ENCODE measurements at places on chromosomes 6 and 20.

DNA sequence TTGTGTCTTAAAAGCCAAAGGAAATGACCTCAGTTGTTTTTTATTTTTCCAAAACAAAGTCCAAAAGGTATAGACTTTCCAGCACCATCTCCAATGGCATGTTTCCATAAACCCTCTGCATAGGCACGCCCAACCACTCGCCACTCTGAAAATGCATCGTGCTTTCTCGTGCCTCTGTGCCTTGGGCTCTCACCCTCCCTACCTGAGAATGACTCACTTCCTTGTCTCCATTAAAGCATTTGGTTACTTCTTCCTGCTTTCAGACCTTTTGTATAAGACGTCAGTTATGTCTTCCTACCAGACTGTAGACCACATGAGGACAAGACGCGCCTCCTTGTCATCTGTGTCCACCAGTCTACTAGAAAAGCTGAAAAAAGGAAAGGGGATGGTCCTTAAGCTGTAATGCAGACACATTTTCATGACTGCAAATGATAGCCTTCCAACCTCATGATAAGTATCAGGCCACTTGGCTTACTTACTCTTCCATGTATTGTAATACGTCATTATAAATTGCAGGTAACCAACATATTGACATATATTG lies 61.2 kb upstream of the CDYL start:
- no peak for DNase-seq

DNA sequence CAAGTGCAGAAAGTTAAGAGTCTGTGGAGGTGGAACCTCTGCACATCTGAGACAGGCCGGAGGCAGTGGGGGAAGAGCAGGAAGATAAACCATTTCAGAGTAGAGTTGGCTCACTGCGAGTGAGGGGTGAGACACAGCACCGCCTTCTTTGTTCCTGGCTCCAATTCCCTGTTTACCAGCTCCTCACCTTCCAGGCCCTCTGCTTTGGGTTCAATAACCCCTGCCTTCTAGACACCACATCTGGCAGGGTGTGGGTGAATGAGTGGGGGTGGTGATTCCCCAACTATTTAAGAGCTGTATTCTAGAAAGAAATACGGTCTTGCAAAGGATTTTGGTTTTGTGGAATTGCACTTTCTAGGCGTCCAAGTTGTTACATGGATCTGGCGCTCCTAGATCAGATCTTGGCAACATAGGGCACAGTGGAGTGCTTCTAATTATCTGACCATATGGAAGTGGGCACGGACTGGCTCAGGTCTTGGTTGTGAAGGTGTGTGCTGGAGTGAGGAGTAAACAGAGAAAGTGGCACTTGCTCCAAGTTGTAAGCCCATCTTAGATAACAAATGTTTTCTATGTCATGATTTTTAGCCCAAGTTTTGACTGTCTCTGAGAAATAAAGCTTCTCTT lies 141.6 kb upstream of the NRN1 start:
- no peak for DNase-seq

- no peak for DNase-seq
Observed at GRCh38 chr6:25278261-25278913, 787 bp upstream of the CARMIL1 start.

DNA sequence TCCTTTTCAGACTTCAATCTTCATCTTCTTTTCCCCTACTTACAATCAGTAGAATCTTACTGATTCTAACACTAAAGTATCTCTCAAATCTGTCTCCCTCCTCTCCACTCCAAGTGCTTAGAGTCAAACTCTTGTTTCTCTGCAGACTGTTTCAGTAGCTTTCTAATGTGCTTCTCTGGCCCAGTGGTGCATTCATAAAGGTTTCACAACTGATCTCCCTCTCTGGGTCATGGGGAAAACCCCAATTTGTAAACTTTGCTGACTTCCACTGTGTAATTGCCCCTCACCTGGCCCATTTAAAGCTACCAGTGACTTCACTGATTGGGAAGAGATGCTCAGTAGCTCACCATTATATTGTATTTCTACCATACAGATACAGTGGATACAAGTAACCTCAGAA lies 183.6 kb downstream of the FAXC start:
- no peak for DNase-seq

GRCh38 chr20:13430346-13431002 lies 208.3 kb downstream of the TASP1 start:
- DNase-seq, result no peak

DNA sequence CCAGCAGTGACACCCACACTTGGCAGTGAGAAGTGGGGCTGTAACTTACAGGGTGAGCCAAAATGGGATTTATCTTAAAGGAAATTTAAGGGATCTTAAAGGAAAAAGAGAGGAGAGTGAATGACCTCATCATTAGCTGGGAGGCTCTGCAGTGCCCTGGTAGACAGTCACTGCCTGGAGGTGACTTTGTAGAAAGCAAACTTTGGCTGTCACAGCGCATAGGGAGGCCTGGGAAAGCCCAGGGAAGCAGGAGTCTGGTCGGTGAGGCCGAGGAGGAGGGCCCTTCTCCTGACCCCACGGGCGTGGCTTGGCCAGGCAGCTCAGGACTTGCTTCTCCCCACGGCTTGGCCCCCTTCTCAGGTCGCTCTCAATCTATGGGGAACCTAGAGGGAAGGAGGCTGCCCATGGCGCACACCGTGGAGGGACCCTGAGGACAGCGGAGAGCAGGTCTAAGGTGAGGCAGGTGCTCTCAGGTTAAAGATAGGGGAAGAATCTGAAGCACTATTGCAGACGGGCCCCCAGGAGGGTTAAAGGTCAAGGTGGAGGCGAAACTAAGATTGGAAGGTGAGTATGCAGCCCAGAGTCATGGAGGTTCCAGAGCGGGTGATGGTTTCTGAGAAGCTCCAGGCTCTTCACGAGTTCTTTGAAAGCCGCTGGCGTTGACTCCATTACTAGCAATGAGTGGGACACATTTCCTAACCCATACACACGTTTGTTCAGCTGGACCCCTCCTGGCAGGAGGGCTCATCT lies 15.6 kb upstream of the RIPK1 start:
- DNase-seq, result no peak

- DNase-seq, result no peak
Observed at GRCh38 chr6:147903321-147903720, 394.8 kb downstream of the SAMD5 start.

- DNase-seq, result no peak
Observed at GRCh38 chr20:5550733-5551529, 199.3 kb upstream of the SHLD1 start.

- no peak for DNase-seq
Observed at GRCh38 chr6:29559524-29560287, at the start of gene UBD. Gene UBD, minus strand, starts transcription at chr6:29559732. Its CDS starts 31 bp downstream, at chr6:29559701.

- no peak for DNase-seq
Observed at GRCh38 chr20:57451795-57452661, 60.8 kb downstream of the RBM38 start.

- no peak for DNase-seq
Observed at GRCh38 chr6:148435386-148435785, 92.7 kb downstream of the SASH1 start.

DNA sequence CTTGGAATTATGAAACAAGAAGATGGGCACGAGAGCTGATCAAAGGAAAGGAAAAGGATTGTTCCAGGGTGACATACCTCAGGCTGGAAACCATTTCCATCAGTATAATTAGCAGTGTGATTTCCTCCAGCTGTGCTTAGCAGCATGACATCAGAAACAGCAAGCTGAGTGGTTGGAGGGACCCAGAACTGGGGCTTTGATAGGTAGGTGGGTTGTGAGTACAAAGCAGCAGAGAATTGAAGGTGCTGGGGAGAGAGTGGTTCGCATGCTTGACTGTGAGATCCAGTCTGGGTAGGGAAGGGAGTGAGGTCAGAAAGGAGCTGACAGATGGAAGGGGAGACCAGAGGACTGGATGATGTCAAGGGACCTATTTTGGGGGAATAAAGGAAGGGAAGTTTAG lies 90.4 kb downstream of the CD164 start:
- no peak for DNase-seq

DNA sequence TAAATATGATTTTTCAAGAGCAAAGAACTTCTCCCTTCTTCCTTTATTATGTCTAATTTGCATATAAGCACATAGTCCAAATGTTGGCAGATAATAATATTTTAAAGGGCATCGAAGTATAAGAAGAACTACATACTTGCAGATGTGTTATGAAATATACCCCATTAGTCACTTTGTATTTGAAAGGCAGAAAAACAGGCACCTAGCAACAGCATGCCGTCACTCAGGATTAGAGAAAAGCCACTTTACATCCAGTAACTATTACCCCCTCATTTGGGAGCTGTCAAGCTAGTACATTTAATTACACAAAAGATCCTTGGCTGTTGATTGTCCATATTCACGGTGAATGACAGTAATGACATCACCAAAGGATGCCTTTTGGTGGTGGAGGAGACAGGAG lies 99.3 kb upstream of the ARMC2 start:
- DNase-seq, result no peak

GRCh38 chr6:129099696-129100095 lies 216.8 kb downstream of the LAMA2 start:
- DNase-seq, result no peak

GRCh38 chr20:50930139-50930975 lies 880 bp downstream of the ADNP start:
- peak; percentile 63 for DNase-seq

DNA sequence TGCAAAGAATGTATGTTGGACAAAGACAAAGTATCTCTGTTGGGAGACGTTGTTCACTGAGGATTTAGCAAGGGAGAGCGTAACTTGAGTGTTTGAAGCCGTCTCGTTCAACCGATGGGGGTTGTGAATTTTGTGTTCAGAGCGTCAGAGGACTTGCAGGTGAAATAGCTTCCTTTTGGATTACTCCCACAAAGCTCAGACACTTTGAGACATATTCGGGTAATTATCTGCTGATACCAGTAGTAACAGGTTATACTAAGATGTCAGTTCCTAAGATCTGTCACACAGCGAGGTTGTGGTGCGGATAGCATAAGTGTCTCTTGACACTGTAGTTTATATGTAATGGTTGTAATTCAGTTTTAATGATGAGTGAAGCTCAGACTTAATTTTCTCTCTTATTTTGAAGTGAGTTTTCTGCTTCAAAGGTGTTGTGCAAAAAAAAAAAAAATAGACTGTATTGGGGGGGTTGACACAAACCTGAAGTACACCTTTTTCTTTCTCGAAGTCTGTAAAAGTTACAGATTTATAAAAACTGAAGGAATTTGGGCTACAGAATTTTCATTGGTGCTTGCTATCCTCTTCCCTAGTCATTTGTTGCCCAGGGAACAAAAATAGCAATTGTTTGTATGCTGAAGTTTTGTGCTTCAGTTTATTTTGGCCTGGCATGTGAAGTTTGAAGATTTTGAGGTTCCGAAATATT lies 1.7 kb downstream of the ASXL1 start:
- no peak for DNase-seq

GRCh38 chr6:42042108-42042507 lies 8.2 kb upstream of the TAF8 start:
- DNase-seq, result no peak

DNA sequence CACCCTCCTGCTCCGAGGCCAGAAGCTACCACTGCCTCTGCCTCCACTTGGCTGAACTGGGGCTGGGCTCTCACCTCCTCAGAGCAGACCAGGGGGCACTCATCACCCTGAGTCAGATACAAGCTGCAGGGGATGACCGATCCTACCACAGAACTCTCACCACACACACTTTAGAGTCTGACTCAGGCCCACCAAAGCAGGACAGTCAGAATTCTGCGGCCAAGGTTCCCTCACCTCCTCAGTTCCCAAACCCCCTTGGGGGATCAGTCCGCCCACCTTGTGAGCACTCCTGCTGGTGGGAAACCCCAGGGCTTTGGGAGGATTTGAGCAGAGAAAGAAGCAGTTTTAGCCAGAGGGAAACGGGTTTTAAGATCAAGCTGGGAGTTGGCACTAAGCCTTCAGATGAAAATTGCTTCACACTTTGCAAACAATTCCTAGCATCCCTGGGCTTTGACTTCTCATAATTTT lies 587.8 kb upstream of the JAG1 start:
- no peak for DNase-seq

- DNase-seq, result no peak
Observed at GRCh38 chr20:3067139-3068014, 4.0 kb upstream of the OXT start.

- DNase-seq, result no peak
Observed at GRCh38 chr6:142030115-142030619, 102.6 kb upstream of the GJE1 start.

- DNase-seq, result no peak
Observed at GRCh38 chr6:166010136-166010960, 157.3 kb downstream of the TBXT start.

DNA sequence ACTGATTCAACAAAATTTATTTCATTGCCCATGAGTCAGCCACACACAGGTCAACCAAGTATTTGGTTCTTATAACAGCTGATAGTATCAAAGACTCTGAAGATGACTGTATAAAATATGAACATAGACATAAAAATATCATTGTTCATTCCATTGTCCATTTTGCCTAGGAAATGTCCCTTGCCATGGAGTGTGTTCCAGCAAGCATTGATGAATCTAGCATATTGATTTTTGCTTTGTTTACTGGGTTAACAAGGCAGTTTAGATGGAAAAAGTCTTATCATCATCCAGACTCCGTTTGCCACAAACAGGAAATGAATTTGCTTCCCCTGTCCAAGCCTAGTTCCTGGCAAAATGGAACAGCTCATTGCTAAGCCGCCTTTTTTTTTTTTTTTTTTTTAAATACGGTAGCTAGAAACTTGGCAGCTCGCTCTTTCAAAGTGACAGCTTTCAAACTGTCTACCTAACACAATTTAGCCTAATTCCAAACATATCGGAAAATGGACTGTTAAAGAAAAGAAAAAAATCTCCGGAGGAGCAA lies 7.5 kb downstream of the F13A1 start:
- DNase-seq, result no peak

DNA sequence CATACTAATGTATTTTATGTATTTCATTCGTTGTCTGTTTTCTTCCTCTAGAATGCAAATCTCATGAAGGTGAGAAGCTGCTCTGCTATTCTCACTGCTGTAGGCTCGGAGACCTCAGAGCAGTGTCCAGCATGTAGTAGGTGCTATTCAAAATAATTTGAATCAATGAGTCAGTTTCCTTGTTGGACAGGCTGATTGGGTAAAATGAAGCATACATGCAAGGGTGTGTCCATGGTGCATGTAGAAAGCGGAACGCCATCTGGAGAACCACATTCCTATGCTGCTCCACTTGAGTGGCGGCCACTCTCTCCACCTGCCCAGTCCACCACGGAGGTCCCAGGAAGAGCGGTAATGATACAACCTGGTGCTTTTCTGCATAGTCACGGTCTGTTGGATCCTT lies 412.1 kb downstream of the QKI start:
- no peak for DNase-seq

DNA sequence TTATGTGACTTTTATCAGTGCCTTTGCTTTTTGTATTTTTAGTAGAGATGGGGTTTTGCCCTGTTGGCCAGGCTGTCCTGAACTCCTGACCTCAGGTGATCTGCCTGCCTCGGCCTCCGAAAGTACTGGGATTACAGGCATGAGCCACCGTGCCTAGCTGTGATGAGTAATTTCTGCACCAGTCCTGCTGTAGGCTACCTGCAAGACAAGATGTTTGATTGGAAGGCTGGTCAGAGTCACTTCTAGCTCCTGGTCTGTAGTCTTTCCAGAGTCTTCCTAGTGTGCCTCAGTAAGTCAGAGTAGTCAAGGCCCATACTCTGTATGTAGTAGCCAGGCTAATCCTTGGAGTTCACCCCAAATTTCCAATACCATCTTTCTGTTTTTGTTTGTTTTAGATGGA lies 8.9 kb downstream of the TIAM2 start:
- DNase-seq, result no peak
